Myocyte (in vitro differentiated cells): ENCODE measurements at places on chromosomes 7 and 10. TPM values are rescaled to one million over a fixed set of nuclear protein-coding genes. Genes with fewer than 3 reads are reported as not detected.

GRCh38 chr7:64619705-64620104, 46.2 kb upstream of the ZNF107 start:
- DNase-seq, result peak; percentile 6

- no peak for DNase-seq
Observed at GRCh38 chr7:159051916-159052315, 92.8 kb downstream of the VIPR2 start.

The DNAJC12 gene
- 5.8 and 6.0 TPM in 2 replicates for total RNA-seq

The THAP5 gene
- 49.5 and 59.0 TPM in 2 replicates for total RNA-seq

The BTRC gene
- 12.3 and 16.7 TPM in 2 replicates for total RNA-seq

The HYAL4 gene
- total RNA-seq, result 0.21 and 0.43 TPM in 2 replicates

GRCh38 chr10:122504610-122504950, 43.2 kb downstream of the HTRA1 start:
- peak; percentile 91 for DNase-seq

DNA sequence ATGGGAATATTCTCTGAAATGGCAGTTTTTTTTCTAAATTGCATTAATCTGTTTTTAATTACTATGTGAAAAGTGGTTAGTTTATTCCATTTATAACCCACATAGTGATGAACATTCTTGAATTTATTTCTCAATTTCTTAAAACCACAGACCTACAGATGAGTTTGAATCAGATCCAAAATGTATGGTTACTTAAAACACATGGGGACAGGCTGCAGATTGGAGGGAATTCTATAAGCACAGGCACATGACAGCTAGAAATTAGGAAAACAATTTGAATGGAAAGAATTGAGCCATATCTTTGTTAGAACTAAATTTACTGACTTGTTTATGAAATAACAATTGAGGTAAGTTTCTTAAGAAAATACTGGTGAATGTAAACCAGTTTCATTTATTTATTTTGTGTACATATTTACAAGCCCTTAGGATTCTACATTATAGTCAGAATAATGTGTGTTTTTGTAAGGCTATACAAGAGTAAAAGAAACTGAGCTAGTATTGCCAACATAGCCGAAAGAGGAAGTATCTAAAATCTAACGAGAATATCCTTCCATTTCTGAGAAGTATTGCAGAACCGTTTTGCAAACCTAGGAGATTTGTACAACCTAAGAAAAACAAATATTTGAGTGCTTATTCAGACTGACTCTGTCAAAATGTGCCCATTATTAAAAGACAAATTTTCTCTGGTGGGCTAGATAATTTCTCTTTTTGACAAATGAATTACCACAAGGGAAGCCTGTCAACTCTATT, 434.3 kb upstream of the SEMA3D start:
- no peak for DNase-seq

GRCh38 chr10:62130948-62131347, 137.7 kb downstream of the RTKN2 start:
- DNase-seq, result peak; percentile 35

The SPAM1 gene
- not detected in 2 replicates for total RNA-seq

The CYP26C1 gene
- total RNA-seq, result 0.10 TPM in 1 of 2 replicates, not detected in the other

GRCh38 chr7:79060498-79060897, 393.0 kb downstream of the MAGI2 start:
- DNase-seq, result no peak

The CTAGE15 gene
- total RNA-seq, result 0.10 and 0.37 TPM in 2 replicates

DNA sequence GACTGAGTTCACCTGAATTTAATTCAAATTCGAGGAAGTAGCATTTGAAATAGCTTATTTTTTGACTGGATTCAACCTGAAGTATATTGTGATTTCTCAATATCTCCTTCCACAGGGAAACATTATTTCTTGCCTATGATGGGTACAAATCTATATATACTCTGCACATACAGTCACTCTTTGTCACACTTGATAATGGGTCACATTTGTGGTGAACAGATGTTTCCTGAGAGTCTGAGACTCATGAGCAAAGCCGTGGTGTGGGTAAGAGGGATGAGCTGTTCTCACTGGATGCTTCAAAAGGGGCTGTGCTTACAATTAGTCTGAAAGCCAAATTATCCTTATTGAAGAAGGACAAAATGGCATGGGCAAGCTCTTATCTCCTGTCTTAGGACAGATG, 18.0 kb upstream of the TBXAS1 start:
- DNase-seq, result peak; percentile 49

The CDC14C gene
- not detected in 2 replicates for total RNA-seq

DNA sequence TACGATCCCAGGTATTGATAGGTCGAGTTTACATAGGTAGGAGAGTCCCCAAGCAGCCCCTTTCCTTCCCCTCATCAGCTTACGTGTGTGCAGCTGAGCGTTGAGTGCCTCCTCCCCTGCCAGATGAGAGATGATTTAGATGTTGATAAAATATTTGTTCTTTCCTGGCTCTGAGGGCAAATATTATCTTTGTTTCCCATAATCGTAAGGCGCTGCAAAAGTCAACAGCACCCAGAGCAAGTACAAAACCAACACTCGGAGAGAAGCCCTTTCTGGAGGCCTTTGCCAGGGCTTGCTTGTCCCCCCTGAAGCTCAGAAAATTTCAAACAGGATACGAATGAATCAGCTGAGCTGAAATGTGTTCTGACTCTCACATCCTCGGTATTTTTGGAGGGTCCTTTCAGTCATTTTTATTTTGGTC, 683.2 kb downstream of the LRMDA start:
- DNase-seq, result no peak

- no peak for DNase-seq
Observed at GRCh38 chr7:93205046-93205445, 21.2 kb downstream of the HEPACAM2 start.

The ZP3 gene
- 1.6 TPM in 1 of 2 replicates, not detected in the other for total RNA-seq

DNA sequence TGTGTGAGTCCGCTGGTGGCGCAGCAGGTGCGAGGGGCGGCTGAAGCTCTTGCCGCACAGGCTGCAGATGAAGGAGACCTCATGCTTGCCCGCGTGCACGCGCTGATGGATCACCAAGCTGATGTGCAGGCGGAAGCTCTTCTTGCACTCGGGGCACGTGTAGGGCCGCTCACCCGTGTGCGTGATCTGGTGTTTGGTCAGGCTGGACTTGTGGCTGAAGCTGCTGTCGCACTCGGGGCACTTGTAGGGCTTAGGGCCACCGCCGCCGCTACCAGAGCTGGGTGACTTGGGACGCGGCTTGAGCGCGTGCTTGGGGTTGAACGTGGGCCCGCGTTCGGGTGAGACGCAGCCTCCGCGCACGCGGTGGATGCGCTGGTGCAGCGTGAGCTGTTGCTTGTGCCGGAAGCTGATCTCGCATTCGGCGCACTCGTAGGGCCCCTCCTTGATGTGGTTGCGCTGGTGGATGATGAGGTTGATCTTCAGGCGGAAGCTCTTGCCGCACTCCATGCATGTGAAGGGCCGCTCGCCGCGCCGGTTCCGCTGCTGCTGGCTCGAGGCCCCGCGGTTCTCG, 28.7 kb downstream of the ZNF777 start:
- DNase-seq, result no peak

DNA sequence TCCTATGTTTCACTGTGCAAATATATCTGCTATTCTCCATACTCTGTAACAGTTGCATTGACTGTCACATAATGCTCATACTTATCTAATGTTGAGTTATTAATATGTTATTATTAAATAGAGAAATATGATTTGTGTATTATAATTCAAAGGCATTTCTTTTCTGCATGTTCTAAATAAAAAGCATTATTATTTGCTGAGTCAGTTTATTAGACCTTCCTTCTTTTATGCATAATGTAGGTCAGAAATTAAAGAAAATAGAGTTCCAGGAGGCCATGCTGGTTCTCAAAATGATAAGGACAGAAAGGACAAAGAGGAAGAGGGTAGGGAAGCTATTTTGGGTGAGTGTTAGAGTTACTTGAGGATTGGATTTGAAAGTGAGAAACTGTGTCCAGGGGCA, 50.7 kb downstream of the CYP2C9 start:
- DNase-seq, result no peak

DNA sequence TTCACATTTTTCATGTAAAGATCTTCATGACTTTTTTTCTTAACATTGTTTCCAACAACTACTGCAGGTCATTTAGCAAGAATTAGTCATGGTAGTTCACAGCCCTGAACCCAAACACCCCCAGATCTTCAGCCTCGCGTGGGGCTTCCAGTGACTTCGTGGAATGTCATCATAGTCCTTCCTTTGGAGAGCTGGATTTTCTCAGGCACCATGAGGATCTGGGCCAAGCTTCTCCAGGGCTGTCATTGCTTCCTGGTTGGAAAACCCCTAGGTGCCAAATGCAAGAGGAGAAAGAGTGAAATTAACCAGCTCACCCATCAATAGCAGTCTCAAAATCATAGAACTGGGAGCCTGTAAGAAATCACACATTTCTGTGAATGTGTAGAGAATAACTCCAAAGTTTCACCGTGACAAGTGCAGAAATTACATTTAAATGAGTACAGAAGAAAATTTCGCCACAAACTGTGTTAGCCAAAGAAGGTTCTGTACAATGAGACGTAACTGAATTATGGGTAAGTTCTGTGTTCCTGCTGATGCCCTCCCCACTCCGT, 175.4 kb downstream of the CELF2 start:
- no peak for DNase-seq

The TMEM229A gene
- not detected in 2 replicates for total RNA-seq

DNA sequence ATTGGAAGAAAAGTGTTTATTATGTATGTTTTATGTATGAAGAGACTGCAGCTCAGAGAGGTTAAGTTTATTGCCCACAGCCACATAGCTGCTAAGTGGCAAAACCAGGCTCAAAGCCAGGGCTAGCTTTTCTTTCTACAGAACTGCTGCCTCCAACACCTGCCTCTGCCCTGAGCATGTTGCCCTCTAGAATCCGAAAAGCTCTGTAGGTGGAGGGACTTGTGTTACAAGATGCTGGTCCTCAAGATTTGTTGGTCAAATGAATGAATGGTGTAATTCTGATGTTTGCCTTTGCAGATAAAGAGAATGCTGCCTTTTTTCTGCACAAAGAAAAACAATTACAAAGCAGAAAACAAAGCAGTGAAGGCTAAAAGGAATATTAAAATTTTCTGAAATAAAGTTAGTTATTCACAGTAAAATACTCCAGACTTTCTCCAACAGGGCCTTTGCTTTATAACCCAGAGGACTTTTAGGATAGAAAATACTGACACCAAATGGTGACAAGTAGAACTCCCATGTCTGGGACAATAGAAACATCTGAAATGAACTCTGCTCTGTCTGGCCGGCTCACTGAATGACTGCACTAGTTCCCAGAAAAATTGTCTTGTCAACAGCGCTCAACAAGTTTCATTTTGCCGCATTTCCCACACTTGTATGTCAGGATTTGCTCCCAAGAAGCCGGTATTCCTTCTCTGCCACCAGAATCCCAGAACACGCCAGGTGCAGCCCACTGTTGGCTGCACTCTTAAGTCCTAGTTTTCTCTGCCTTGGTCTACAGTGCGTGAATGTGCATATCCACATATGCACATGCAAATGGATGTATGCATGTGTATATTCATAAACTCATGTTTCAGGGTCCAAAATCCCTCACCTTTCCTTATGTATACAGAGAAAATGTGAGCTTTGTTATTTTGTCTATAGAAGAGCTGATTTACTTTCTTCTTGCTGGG, 11.0 kb upstream of the DNTT start:
- DNase-seq, result peak; percentile 50

GRCh38 chr7:1883031-1883761, 213.1 kb downstream of the ELFN1 start:
- peak; percentile 94 for DNase-seq

The SLC26A5 gene
- not detected in 2 replicates for total RNA-seq

- DNase-seq, result no peak
Observed at GRCh38 chr10:96890172-96890513, 58.0 kb downstream of the LCOR start.

The ING3 gene
- total RNA-seq, result 19.1 and 19.4 TPM in 2 replicates
